GM12878 (cell line): ENCODE measurements at places on chromosomes 11 and 22. TPM values are rescaled to one million over a fixed set of nuclear protein-coding genes. Genes with fewer than 3 reads are reported as not detected.

GRCh38 chr11:74683941-74684481, 47.2 kb downstream of the CHRDL2 start:
- H3K4me1 ChIP-seq = no peaks in the 10 kb centered on the region
- no peaks in the 10 kb centered on the region for H3K27me3 ChIP-seq

DNA sequence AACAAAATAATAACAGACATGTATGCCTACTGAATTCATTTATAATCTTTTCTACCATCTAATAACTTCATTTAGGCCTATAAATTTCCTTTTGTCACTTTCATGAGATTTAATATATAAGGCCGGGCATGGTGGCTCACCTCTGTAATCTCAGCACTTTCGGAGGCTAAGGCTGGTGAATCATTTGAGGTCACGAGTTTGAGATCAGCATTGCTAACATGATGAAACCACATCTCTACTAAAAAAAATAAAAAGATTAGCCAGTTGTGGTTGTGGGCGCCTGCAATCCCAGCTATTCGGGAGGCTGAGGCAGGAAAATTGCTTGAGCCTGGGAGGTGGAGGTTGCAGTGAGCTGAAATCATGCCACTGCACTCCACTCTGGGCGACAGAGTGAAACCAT, 14.2 kb upstream of the NTM start:
- no peaks in the 10 kb centered on the region for H3K4me1 ChIP-seq
- H3K27me3 ChIP-seq = no peaks in the 10 kb centered on the region
- H3K27ac ChIP-seq = no peak overlapping the region
- no peaks in the 10 kb centered on the region for H3K36me3 ChIP-seq

DERL3 gene
- 17.4 and 19.4 TPM in 2 replicates for total RNA-seq

- H3K4me1 ChIP-seq = peaks cover 14% of the 10 kb centered on the region
- no peak overlapping the region for H3K27ac ChIP-seq
- no peak for DNase-seq
- no peaks in the 10 kb centered on the region for H3K36me3 ChIP-seq
- no peak overlapping the region for H3K4me3 ChIP-seq
- H3K27me3 ChIP-seq = no peaks in the 10 kb centered on the region
Observed at GRCh38 chr11:100928426-100928825, 201.2 kb downstream of the PGR start.

GRCh38 chr22:26453216-26453615, 24.2 kb downstream of the ASPHD2 start:
- DNase-seq = no peak
- H3K4me3 ChIP-seq = no peak overlapping the region
- peaks cover 16% of the 10 kb centered on the region for H3K36me3 ChIP-seq
- H3K27ac ChIP-seq = no peak overlapping the region
- H3K4me1 ChIP-seq = no peaks in the 10 kb centered on the region

DNA sequence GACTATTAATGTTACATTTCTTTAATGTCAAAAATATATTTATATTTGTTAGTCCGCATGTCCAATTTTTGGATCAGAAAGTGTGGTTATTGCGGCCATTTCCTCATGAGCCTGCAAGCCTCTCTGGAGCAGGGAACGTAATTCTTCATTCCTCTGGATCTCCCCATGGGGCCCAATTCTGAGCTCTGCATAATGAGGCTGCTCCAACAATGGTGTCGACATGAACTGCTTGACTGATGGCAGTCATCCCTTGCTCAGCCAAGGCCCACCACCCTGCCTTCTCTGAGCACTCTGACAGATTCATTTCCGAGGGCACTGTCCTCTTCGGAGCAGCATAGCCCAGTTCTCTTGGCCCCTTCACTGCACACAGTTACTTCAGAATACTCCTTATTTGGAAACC, 3.1 kb upstream of the HEPACAM start:
- no peaks in the 10 kb centered on the region; the same call in none of the 2 replicates for H3K27me3 ChIP-seq

DNA sequence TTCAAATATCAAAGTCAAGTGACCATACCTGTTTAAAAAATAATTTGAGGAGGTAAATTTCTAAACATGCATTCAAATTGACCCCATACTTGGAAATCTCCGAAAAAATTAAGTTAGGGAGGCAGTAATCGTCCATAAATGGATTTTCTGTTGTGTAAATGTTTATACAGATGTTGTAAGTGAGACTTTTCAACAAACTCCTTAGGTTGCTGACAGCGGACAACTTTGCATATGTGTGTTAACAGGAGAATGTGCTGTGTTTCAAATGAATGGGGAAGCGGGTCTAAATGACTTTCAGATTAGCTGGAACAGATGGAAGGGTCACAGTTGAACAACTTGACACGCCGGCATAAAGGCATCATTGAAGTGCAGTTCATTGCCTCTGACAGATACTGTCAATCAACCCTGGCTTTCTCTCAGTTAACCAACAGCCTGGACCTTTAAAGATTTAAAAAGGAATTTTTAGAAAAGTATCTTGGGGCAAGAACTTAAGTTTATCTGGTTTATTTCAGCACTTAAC, 98.2 kb upstream of the DBX1 start:
- H3K4me1 ChIP-seq = no peaks in the 10 kb centered on the region
- no peaks in the 10 kb centered on the region for H3K36me3 ChIP-seq
- no peak overlapping the region for H3K4me3 ChIP-seq
- peaks cover 5% of the 10 kb centered on the region; the same call in 1 of the 2 replicates for H3K27me3 ChIP-seq
- no peak for DNase-seq

MYOD1 gene
- not detected in 2 replicates for total RNA-seq

- H3K4me3 ChIP-seq = no peak overlapping the region
- 0 out of 2 replicates have a peak, but pooled peaks cover under 1% of the 10 kb centered on the region for H3K27me3 ChIP-seq
- no peak for DNase-seq
- no peaks in the 10 kb centered on the region for H3K36me3 ChIP-seq
- no peaks in the 10 kb centered on the region for H3K4me1 ChIP-seq
- no peak overlapping the region for H3K27ac ChIP-seq
Observed at GRCh38 chr11:11217929-11218628, 135.0 kb downstream of the CSNK2A3 start.

PGA4 gene
- not detected in 2 replicates for total RNA-seq

DNA sequence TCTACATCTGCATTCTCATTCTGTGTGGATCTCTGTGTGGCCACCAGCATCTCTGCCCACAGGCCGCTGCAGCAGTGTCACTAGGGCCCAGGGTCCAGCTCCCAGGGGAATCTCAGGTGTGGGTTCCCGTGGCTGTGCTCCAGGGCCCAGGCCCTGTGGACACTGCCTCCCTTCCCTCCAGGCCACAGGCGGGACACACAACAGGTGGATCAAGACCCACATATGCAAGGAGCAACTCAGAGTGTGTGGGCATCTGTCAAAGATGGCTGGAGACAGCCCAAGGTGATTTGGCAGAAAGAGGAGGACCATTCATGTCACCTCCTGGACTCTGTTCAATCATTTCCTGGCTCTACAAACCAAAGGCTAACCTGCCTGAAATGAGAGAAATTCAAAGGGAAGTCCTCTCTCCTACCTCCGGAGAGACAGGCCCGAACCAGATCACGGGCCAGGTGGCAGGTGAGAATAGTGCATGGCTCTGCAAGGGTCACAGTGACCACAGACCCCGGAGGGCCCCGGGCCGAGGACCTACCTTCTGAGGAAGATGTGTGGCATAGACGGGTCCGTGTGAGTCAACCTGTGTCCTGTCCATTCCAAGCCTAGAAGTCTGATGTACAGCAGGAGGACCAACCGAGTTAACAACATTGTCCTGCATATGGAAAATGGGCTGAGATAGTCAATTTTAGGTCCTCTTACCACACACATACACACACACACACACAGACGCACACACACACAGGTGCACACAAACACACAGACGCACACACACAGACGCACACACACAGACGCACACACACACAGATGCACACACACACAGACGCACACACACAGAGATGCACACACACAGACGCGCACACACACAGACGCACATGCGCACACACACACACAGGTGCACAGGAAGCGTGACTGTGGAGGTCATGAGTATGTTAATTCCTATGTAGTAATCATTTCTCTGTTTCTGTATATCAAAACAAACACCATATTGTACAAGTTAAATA, 1068.5 kb downstream of the BRD1 start:
- no peak overlapping the region for H3K4me3 ChIP-seq
- H3K4me1 ChIP-seq = no peaks in the 10 kb centered on the region
- DNase-seq = no peak
- H3K36me3 ChIP-seq = no peaks in the 10 kb centered on the region
- no peaks in the 10 kb centered on the region for H3K27me3 ChIP-seq

- no peak for DNase-seq
- peaks cover 11% of the 10 kb centered on the region for H3K4me1 ChIP-seq
Observed at GRCh38 chr11:120208001-120208441, 2.8 kb upstream of the OAF start.

- H3K27ac ChIP-seq = no peak overlapping the region
- DNase-seq = no peak
- no peaks in the 10 kb centered on the region for H3K27me3 ChIP-seq
- H3K36me3 ChIP-seq = no peaks in the 10 kb centered on the region
Observed at GRCh38 chr22:37794376-37794775, 13.4 kb upstream of the GCAT start.

DNA sequence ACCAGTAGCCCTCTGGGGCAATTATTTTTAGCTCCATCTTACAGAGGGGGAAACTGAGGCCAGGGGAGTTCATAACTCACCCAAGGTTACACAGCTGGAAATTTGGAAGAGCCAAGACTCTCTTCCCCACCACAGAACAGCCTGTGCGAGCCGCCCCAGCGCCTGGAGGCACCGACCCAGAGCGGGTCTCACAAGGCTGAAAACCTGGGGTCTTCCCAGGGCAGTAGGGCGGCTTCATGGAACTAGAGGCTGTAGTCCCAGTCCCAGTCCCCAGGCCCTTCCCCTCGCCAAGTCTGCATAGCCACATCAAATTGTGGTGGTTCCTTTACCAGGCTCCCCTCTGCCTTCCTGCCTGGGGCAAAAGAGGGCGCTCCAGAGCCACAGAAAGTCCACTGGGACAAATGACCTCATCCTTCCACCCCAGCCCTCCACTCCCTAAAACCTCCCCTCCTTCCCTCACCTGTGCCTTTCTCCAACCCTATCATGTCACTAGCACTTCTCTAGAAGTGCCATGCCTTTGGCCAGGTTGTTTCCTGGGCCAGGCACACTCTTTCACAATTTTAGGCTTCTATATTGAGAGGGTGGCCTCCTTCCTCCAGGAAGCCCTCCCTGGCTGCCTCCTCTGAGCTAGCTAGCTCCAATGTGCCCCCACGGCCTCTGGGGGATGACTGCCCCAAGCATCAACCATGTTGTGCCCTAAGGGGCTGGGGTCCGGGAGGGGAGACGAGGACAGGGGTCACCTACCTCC, 15.2 kb upstream of the CDC42EP1 start:
- peaks cover 11% of the 10 kb centered on the region for H3K4me1 ChIP-seq
- no peak for DNase-seq
- no peaks in the 10 kb centered on the region for H3K27me3 ChIP-seq
- no peak overlapping the region for H3K4me3 ChIP-seq

GRCh38 chr11:119580081-119580480, 148.9 kb downstream of the NECTIN1 start:
- peaks cover 9% of the 10 kb centered on the region for H3K27me3 ChIP-seq
- no peak overlapping the region for H3K27ac ChIP-seq
- no peaks in the 10 kb centered on the region for H3K36me3 ChIP-seq
- no peaks in the 10 kb centered on the region for H3K4me1 ChIP-seq
- no peak overlapping the region for H3K4me3 ChIP-seq
